ENCODE measurements at places on chromosomes 11 and 22.

DNA sequence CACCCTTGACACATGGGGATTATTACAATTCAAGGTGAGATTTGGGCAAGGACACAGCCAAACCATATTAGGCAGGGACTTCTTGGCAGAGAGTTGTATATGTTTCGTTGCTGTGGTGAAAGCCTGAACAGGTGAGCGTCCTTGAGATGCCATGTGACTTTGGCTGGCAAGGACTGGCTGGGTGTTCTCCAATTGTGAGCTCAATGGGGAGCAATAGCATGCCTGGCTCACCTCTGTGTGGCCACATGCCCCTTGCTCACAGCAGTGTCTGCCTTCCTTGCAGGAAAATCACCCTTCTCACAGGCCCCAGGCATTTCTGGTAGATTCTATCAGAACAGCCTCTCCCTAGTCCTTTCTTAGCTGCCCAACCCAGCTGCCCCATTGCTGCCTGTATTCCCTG is 105.5 kb downstream of the PARVA start:
- DNase-seq, result no peak

DNA sequence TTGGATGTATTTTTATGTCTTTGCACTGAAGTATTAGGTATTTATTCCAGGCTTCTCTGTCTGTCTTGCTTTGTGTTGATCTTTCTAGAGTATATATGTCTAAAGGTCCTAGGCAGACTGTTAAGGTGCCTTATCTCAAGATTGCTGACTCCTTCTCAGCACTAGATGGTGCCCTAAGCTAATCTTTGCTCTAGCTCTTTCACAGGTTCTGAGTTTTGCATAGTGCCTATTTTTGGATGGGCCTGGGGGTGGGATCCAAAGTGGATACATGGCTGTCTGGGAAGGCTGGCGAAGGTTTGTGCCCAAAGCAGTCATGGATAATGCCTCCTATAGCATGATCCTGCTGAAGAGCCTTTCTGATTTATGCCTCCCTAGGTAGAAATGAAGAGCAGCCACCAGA is 154.9 kb downstream of the TRPC6 start:
- DNase-seq, result no peak

- no peak for DNase-seq
Observed at GRCh38 chr11:8698917-8699441, 16.4 kb downstream of the RPL27A start.

DNA sequence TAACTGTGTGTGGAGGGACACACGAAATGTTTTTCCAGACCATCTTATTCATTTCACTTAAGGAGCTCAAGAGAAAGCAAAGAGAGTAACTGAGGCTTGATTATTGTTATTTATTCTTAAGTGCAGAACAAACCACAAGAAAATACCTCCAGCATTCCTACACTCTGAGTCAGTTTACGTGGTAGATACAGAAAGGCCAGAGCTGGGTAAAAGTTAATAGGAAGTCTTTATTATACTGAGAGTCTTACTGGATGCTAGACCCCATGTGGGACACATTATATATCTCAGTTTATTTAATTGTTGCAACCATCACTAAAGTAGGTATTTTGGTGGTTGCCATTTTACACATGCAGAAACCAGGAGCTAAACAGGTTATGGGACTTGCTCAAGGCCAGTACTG is 261.4 kb upstream of the POU2AF2 start:
- DNase-seq, result no peak

- DNase-seq, result no peak
Observed at GRCh38 chr11:2376751-2377451, at the start of gene CD81. Gene CD81 (plus strand): TSS chr11:2377310. CDS start chr11:2377550, 240 bp downstream.

- DNase-seq, result no peak
Observed at GRCh38 chr22:37141971-37142370, 7.7 kb downstream of the IL2RB start.

DNA sequence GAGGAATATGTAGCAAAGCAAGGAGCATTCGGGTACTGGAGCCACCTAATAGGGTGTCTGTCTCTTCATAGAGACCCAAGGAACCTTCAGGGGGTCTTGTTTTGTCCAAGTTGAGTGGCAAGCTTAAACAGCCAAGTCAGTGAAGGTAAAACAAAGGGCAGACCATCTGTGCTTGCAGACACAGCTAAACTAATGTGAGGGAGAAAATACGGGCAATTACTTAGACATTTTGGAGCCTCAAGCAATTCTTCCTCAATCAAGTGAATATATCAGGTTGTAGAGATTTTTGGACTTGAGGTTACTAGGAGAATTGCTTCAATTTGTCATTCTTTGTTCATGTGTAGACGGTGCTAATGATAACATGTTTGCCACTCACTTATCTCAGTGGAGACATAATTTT is 148.2 kb upstream of the ARHGAP20 start:
- no peak for DNase-seq

- DNase-seq, result no peak
Observed at GRCh38 chr22:44405661-44406060, 92.4 kb downstream of the RTL6 start.

GRCh38 chr11:70557742-70558485 is 159.6 kb downstream of the CTTN start:
- DNase-seq, result no peak

- no peak for DNase-seq
Observed at GRCh38 chr11:10998674-10999073, 140.8 kb upstream of the ZBED5 start.

- DNase-seq, result no peak
Observed at GRCh38 chr11:111530091-111530490, 10.4 kb upstream of the LAYN start.

GRCh38 chr11:16853859-16854258 is 115.4 kb downstream of the C11orf58 start:
- DNase-seq, result no peak

- no peak for DNase-seq
Observed at GRCh38 chr11:1765871-1766718, 2.4 kb upstream of the CTSD start.

GRCh38 chr11:109512249-109512648 is 90.3 kb downstream of the C11orf87 start:
- no peak for DNase-seq

GRCh38 chr11:849951-850774 is 7.5 kb downstream of the TSPAN4 start:
- no peak for DNase-seq

- DNase-seq, result peak; percentile 70
Observed at GRCh38 chr22:30208631-30209603, 37.6 kb downstream of the LIF start.

DNA sequence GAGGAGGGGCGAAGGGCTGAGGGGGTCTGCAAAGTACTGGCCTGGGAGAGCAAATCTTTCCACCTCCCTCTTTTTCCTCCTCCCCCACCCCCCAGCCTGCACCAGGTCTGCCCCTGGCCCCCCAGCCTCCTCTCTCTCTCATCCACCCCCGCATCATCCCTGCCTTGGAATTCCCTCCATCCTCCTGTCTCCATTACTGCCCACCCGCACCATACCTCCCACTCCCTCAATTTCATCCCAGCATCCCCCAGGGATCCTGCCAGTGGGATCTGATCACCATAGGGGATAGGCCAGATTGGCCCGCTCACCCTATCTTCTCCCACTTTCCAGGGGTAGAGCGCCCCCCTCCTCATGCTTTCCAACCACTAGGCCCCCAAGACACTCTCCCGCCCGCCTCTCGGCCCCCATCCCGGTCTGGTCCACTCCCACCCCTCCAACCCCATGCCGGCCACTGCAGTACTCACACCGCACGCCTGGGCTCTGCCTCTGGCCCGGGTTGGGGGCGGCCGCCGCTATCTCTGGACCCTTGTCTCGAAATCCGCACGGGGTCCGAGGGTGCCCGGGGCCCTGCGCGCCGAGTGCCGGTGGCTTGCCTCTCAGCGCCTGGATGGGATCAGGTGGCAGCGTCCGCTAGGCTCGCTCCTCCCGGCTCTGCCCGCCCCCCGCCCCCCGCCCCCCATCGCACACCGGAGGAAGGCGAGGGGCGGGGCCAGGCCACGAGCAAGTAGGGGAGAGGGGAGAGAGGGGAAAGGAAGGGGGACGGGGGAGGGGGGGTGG is at the start of gene GAL3ST3:
Gene GAL3ST3, minus strand, starts transcription at position 615 of the 777 bp plus-strand sequence. CDS start 3,746 bp downstream, outside the sequence.
- DNase-seq, result no peak

GRCh38 chr11:118136801-118137200 is 15.8 kb downstream of the SCN4B start:
- DNase-seq, result no peak

- no peak for DNase-seq
Observed at GRCh38 chr11:68312117-68312779, at the start of gene LRP5. Gene LRP5 (plus strand): TSS chr11:68312591. CDS start chr11:68312715, 124 bp downstream.

DNA sequence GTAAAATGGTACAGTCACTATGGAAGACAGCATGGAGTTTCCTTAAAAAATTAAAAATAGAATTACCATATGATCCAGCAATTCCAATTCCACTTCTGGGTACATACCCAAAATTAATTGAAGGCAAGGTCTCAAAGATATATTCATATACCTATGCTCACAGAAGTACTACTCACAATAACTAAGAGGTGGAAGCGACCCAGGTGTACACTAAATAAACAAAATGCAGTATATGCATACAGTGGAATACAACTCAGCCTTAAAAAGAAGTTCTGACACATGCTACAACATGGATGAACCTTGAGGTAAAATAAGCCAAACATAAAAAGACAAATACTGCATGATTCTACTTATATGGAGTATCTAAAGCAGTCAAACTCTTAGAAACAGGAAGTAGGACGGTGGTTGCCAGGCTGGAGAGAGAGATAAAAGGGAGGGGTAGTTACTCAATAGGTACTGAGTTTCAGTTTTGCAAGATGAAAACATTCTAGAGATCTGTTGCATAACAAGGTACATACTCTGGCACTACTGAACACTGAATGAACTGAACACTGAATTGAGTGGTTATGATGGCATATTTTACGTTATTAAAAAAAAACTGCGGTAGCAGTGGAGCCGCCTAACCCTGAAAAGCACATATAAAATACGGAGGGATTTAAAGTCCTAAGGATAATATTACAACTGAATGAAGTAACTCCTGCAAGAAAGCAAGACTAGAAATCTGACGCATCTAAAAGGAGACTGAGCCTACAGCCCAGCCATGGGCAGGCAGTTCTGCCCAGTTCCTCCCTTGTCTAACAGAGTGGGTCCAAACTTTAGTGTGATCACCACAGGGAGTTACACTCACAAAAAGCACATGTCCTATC is 12.8 kb downstream of the DGCR2 start:
- DNase-seq, result no peak

DNA sequence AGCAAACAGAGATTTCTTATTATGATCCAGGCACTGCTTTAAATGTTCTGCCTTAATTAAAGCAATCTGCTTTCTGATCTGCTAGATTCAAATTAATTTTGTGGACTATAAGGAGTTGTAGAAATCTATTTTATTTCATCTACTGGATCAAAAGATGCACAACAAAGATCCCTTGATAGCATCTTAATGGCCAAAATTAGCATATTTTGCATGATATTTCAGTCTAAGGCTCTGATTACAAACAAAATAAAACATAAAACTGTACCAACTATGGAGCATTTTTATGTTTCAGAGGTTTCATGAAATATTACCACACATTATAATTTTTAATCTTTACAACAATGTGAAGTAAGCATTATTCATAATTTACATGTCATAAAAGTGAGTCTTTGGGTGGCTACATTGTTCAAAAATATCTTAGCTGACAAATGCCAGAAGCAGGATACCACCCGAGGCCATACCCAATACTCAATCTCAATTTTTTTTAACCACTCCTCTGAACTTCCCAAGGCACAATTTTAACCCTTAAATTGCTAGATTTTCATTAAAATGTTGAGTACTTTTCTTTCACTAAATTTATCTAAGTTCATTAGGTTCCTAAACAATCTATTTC is 929.5 kb downstream of the KCNA4 start:
- no peak for DNase-seq

GRCh38 chr22:49627217-49628181 is 200.2 kb downstream of the BRD1 start:
- DNase-seq, result no peak

- DNase-seq, result no peak
Observed at GRCh38 chr11:71532036-71532610, 5.1 kb downstream of the KRTAP5-7 start.

DNA sequence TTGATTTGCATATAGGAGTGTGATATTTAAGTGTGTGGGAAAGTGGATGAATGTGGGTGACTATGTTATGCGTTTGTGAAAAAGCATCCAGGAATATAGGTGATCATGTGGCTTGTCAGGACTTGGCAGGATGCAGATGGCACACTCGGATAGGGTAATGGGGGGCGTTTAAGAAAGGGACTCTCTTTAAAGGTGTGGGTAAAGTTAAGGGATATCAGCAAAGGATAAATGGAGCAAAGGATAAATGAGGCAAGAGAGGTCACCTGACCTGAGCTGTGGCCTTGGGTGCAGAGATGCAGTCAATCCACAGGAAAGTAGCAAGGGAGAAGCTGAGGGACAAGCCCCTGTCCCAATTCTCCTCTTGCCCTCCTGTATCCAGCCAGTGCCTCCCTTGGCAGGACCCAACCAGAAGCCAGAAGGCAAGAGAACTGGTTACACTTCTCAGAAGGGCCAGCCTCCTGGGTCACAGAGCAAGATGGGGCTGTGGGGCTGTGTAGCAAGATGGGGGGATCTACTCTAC is 47.5 kb upstream of the GRAMD1B start:
- DNase-seq, result no peak

- DNase-seq, result no peak
Observed at GRCh38 chr22:27793576-27793975, 8.0 kb downstream of the MN1 start.

DNA sequence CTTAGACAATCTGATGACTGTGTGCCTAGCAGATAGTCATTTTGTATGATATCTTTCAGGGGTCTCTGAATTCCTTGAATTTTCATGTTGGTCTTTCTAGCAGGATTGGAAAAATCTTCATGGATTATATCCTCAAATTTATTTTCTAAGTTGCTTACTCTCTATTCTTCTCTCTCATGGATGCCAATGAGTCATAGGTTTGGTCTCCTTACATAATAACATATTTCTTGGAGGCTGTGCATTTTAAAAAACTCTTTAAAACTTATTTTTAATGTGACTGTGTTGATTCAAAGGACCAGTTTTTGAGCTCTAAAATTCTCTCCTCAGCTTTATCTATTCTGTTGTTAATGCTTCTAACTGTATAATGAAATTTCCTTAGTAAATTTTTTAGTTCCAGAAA is 198.7 kb downstream of the AASDHPPT start:
- DNase-seq, result no peak

DNA sequence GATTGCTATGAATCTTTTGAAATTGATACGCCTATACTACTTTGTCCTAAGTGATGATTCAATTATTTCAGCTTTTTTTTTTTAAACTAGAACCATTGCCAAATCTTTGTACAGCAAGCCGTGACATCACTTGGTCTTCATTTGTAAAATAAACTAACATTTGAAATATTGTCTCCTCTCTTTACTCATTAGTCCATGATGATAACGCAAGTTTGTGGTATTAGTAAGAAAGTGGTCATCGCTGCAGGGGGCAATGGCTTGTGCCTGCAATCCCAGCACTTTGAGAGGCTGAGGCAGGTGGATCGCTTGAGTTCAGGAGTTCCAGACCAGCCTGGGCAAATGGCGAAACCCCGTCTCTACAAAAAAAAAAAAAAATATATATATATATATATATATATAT is 12.9 kb upstream of the ARHGAP42 start:
- DNase-seq, result no peak

DNA sequence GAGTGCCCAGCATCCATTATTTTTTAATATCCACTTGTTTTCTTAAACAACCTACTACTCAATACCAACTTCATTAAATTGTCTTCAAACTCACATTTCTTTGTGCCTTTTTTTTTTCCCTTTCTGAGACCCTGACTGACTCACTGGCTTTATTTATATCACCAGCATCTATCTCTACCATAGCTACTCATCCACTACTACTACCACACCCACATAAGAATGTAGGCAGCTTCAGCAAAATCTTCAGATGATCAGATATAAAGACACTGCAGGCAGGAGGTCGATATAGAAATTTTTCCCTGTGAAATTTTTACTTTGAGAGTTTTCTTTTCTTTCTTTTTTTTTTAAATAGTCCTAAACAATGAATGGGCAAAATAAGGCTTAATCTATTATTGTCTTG is 2.2 kb downstream of the OR56B1 start:
- no peak for DNase-seq

All from GM04504 (cell line).